ENCODE measurements at places on chromosomes 13 and 19.

DNA sequence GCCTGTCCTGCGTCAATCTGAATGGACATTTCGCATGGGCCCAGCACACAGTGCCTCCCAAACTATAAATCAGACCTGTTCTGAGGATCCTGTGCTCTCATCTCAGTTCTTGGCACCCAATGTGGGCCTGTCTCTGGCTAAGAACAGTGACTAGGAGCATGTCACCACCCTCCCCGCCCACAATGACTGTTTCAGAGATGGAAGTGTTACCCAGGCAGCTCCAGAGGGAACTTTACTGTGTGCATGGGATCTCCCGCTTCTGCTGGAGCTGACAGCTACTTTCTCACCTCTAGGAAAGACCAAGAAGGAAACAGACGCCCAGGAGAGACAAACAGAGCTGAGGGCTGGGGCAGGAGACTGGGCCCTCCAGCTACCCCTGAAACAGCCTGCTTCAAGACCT is 45.0 kb downstream of the KCTD15 start:
- DNase-seq = no peak

GRCh38 chr19:35044317-35045117 is 3.0 kb downstream of the HPN start:
- DNase-seq = peak; percentile 49

DNA sequence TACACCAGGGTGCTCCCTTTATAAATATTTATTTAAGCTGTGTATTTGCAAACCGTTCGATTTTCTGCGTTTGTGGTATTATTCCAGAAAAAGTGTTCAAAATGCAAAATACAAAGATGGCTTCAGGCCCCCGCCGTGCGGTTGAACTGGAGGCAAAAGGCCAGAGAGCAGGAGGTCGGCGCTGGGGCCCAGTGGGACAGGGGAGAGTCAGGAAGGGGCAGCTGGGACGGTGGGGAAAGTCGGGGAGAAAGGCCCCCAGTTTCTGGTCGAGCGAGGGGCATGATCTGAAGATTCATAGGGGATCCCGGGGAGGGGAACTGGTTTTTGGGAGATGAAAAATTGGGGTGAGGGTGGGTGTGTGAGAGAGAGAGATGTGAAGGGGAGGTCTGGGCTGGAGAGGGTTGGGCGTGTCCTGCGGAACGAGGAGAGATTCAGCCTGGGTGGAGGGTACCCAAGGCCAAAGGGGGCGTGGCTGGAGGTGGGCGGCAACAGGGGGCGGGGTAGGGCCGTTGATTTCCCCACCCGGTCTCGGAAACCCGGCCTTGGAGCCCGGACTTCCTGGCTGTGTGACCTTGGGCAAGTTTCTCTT is 678 bp downstream of the ISOC2 start:
- DNase-seq = peak; percentile 86

GRCh38 chr19:18253130-18253529 is 21.1 kb downstream of the IQCN start:
- no peak for DNase-seq

DNA sequence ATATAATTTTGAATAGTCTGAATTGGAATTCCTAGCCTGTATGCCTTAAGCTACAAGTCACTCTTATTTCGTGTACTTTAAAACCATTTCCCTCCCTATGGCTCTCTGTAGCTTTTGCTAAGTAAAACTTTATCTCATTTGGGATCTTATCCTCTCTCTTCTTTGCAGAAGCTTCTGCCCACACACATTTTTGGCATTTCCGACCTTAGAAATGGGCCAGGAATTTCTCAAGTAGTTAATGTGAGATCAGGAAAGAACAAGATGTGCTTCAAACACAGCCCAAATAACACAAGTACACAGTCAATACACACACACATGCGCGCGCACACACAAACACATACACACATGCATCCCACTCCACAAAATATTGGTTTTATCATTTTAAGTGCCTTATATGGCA is 931.0 kb upstream of the MIR17HG start:
- no peak for DNase-seq

GRCh38 chr19:46812977-46813838 is 24.8 kb upstream of the SLC1A5 start:
- no peak for DNase-seq

All from NCI-H69 (cell line).